ENCODE measurements at places on chromosomes 2 and 18.
A peak's percentile ranks its signal among the peaks of the same experiment; 100 is the strongest.

- DNase-seq, result no peak
Observed at GRCh38 chr18:37327063-37327577, 238.5 kb downstream of the CELF4 start.

- no peak for DNase-seq
Observed at GRCh38 chr2:38035968-38036367, 40.0 kb downstream of the CYP1B1 start.

DNA sequence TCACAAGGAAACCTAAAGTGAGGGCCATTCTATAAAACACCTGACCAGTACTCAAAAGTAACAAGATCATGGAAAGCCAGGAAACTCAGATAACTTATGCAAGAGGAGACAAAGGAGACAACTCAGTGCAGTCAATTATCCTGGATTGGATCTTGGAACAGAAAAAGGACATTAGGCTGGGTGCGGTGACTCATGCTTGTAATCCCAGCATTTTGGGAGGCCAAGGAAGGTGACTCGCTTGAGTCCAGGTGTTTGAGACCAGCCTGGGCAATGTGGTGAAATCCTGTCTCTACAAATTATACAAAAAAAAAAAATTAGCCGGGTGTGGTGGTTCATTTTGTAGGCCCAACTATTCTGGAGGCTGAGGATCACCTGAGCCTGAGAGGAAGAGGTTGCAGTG lies 424.5 kb upstream of the SPRED2 start:
- no peak for DNase-seq

GRCh38 chr2:10554961-10555809 lies 107.1 kb upstream of the ODC1 start:
- DNase-seq, result no peak

- peak; percentile 66 for DNase-seq
Observed at GRCh38 chr2:72694715-72695496, 130.9 kb downstream of the EXOC6B start.

GRCh38 chr2:195898505-195899191 lies 170.0 kb downstream of the DNAH7 start:
- peak; percentile 60 for DNase-seq

DNA sequence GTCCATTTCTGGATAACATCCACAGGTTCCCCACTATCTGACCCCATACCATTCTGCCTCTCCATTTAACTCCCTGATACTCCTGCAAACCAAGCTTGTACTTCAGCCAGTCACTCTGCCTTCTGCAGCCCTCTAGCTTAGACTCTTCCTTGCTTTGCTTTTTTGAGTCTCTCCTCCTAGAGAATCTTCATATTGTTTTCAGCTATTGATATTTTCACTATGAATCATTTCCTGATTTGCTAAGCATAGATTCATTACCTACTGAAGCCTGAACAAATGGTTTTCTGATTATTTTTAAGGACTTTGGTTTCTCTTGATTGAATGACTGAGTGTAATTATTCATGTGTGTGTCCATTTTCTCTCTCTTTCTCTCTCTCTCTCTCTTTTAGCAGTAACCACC lies 2102.3 kb upstream of the CELF4 start:
- no peak for DNase-seq

- DNase-seq, result no peak
Observed at GRCh38 chr2:15048000-15048399, 415.5 kb downstream of the LRATD1 start.

GRCh38 chr2:56130463-56131070 lies 53.2 kb upstream of the CCDC85A start:
- DNase-seq, result peak; percentile 14

DNA sequence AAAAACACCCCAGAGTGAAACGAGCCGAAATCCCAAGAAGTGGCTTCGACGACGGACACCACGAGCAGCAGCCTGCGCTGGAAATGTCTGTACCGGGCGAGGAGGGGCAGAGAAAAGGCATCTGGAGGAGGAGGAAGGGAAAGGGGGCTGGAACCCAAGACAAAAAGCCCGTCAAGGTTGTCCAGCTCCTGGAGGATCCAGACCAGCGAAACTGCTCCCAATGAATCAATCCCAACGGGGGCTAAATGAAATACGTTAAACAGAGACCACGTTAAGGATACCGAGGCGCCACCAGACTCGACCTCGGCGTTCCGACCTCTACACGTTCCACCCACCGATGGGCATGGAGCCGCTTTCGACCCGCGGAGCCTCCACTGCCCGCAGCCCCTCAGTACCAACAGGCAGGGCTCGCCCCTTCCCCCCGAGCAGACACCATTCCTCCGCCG lies 400 bp downstream of the CCDC88A start:
- DNase-seq, result no peak

DNA sequence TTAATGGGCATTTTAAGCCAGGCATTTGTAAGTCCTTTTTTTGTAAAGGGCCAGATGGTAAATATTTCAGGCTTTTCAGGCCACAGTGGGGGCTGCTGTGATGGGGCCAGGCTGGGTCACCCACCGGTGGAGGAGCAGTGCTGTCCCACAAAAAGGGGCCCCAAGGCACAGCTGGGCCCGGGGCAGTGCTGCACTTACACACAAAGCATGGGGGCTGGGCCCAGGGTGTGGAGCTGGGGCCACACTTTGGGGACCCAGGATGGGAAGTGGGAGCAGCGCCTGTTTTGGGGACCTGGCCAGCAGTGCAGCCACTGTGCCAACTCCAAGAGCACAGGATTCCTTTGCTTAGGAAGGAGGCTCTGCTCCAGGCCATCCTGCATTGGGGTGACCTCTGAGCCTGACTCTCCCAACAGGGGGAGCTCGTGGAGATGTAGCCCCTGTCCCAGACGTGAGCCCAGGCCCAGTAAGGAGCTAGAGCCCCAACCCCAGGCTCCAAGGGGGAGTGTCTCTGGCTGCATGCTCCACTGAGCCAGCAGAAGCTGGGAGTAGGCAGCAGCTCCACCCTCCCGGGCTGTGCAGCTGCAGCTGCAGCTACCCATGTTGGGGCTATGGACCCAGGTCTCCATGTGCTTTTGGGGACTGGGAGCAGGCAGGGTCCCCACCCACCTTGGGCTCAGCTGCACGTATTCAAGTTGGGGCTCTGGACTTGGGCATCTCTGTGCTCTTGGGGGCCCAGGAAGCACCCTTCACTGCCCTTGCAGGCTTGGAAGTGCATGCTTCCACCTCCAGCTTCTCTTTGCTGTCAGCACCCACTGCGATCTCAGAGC lies 1036.5 kb upstream of the CNTNAP5 start:
- no peak for DNase-seq

- no peak for DNase-seq
Observed at GRCh38 chr2:122072666-122073065, 317.2 kb downstream of the TSN start.

- no peak for DNase-seq
Observed at GRCh38 chr2:71783215-71783614, 329.9 kb downstream of the DYSF start.

GRCh38 chr2:69773206-69773605 lies 31.3 kb downstream of the ANXA4 start:
- DNase-seq, result no peak

DNA sequence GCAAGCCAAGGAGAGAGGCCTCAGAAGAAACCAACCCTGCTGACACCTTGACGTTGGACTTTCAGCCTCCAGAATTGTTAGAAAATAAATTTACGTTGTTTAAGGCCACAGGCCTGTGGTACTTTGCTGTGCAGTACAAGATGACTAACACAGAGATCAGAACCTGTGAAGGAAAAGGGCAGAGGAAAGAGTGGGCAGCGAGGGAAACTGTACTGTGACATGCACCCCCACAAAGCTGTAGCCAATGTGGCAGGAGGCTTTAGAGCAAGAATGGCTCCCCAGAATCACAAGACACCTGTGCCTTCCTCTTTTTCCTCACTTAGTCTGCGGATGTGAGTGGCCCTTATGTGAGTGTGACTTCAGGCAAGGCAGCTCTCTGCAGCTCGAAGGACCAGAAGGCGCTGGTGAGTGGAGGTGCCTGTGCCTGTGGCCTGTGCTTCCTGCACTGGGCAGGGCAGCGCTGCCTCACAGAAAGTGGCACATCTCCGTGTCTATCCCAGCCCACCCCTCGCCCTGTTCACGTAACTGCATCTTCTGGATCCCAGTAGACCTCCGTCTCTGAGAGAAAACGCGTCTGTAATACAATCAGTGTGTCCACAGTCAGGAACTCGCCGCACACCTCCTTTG lies 89.5 kb downstream of the MRPS9 start:
- DNase-seq, result no peak

Measured in NCI-H1105 (cell line).